ENCODE measurements at places on chromosomes 16 and 17.
A peak's percentile ranks its signal among the peaks of the same experiment; 100 is the strongest.

GRCh38 chr17:29980261-29980660 is 38.8 kb downstream of the EFCAB5 start:
- no peak for ATAC-seq

GRCh38 chr16:78896280-78896679 is 704.3 kb downstream of the MAF start:
- no peak for ATAC-seq

DNA sequence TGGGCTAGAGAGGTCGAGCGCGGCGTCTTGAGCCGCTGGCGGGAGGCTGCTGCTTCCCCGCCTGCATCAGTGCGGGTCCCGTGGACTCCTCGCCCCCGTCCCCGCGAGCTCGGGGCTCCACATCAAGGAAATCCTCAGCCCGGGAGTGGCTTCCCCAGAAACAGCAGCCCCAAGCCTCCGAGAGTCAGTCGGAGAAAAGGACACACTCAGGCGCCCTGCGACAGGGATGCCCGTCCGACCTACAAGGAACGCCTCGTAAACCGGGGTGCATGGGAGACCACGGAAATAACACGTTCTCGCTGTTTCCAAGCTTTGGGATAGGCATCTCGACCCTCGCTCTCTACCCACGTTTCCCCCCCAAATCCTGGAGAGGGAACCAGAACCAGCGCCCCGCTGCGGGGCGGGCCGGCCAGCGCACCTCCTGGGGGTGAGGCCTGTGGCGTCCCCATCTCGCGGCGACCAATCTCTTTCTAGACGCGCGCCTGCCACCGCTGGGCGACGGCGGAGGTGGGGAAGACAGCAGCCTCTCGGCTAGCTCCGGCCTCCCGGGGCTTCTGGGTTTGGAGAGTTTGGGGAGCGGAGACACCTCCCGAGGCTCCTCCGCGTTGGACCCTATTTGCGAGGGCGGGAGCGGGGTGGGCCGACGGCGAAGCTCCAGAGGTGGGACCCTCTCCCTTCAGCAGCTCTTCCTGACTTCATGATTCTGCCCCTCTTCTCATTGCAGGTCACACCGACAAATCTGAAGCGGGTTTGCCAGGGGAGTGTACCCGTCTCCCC is 759 bp upstream of the TP53I13 start:
- ATAC-seq: peak; percentile 45

- no peak for ATAC-seq
These were observed 123.3 kb downstream of the CCT6B start for GRCh38 chr17:34837876-34838478.

GRCh38 chr17:64022611-64023063 is 2.2 kb upstream of the ICAM2 start:
- ATAC-seq: no peak

DNA sequence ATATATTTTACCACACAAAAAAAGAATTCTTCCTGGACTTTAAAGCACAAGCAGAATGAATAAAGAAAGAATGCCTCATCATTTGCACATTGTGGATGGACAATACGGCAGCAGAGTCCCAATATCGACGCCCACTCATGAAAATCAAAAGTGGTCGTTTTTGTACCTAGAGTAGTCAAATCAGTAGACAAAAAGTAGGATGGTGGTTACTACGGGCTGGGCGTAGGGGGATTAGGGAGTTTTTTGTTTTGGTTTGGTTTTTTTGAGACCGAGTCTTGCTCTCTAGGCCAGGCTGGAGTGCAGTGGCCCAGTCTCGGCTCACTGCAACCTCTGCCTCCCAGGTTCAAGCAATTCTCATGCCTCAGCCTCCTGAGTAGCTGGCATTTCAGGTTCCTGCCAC is 8.6 kb upstream of the CENPV start:
- no peak for ATAC-seq

All from esophagus mucosa (tissue), 1 donor.